ENCODE measurements at places on chromosomes 5 and 9. TPM values are rescaled to one million over a fixed set of nuclear protein-coding genes. Genes with fewer than 3 reads are reported as not detected.
A peak's percentile ranks its signal among the peaks of the same experiment; 100 is the strongest.

GRCh38 chr5:7209658-7210057, 186.3 kb upstream of the ADCY2 start:
- no peaks in the 10 kb centered on the region for H3K27me3 ChIP-seq
- no peak overlapping the region for H3K4me3 ChIP-seq
- no peaks in the 10 kb centered on the region for H3K4me1 ChIP-seq
- H3K36me3 ChIP-seq = no peaks in the 10 kb centered on the region

GRCh38 chr9:109482391-109482916, 15.7 kb downstream of the PTPN3 start:
- H3K27ac ChIP-seq = no peak overlapping the region
- peaks cover 18% of the 10 kb centered on the region for H3K4me1 ChIP-seq
- no peaks in the 10 kb centered on the region for H3K36me3 ChIP-seq
- H3K27me3 ChIP-seq = peaks cover 12% of the 10 kb centered on the region
- no peak overlapping the region for H3K4me3 ChIP-seq
- no peak for DNase-seq

DNA sequence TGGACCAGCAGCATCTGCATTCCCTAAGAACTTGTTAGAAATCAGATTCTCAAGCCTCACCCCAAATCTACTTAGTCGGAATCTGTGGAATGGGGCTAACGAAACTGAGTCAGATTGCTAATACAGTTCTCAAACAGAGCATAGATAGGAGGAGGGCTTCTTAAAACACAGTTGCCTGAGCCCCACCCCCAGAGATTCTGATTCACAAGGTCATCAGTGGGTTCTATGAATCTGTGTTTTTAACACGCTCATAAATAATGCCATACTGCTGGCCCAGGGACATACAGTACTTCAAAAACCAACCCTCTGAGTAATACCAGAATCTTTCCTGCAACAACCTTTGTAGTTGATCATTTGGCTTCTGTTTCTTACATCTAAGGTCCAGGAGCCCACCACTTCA, 32.9 kb upstream of the GARNL3 start:
- H3K4me1 ChIP-seq = no peaks in the 10 kb centered on the region
- H3K4me3 ChIP-seq = no peak overlapping the region
- no peaks in the 10 kb centered on the region for H3K36me3 ChIP-seq
- DNase-seq = no peak

GRCh38 chr9:78620303-78620702, 323.4 kb downstream of the PSAT1 start:
- H3K4me1 ChIP-seq = no peaks in the 10 kb centered on the region
- no peak for DNase-seq
- no peaks in the 10 kb centered on the region for H3K27me3 ChIP-seq
- no peaks in the 10 kb centered on the region for H3K36me3 ChIP-seq

DNA sequence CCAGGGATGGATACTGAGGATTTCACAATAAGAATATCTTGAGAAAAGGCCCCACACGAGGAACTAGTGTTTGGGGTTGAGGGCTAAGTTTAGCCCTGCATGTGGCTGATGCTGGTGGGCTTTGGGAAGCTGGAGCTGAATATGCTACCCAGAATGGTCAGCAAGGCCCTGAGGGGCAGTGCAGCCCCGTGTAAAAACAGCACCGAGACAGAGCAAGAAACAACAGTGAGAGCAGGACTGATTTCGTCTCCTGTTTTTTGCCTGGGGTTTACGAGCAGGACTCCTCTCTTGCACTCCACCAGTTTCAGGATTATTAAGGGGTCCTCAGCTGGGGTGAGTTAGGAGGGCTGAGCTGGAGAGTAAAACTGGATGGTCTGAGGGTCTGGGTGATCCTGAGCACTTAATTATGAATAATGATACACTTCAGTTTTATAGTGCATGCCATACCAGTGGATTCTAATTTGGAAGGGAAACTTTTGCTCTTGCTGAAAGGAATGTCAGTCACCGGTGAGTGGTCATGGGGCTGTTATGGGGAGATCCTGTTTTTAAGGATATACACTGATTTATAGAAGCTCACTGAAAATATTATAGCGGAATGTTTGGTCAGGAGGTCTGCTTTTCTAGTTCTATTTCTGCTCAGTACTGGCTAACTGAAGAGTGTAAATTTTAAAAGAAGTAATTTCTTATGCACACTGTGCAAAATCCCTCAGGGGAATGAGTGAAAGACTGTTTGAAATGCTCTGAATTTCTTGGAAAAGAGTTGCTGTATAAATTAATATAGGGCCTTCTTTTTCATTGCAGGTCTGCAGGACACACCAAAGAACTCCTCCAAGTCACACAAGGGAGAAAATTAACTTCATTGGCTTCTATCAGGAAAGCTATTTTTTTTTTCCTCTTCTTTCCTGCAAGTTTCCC, 42.7 kb upstream of the NFIB start:
- peaks cover 16% of the 10 kb centered on the region for H3K27me3 ChIP-seq
- H3K27ac ChIP-seq = no peak overlapping the region
- no peaks in the 10 kb centered on the region for H3K36me3 ChIP-seq
- no peak for DNase-seq
- no peak overlapping the region for H3K4me3 ChIP-seq

DNA sequence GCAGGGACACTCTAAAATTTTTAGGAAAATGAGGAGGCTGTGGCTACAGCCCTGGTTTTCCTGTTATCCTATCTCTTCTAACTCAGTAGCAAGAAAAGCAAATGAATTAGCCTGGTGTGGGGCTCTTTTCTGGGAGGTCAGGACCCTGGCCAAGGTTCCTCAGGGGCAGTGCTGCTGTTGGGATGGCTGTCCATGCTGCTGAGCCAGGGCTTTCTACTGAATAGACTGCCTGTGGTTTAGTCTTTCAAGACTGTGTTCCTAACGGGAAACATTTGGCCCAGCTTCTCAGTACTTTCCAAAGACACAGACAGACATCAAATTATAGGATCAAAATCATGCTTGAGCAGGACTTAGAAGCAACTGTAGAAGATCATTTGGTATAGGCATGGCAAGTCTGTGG, 18.1 kb downstream of the TNC start:
- DNase-seq = no peak
- H3K4me1 ChIP-seq = no peaks in the 10 kb centered on the region
- no peak overlapping the region for H3K27ac ChIP-seq
- H3K4me3 ChIP-seq = no peak overlapping the region
- H3K27me3 ChIP-seq = peaks cover 5% of the 10 kb centered on the region

DNA sequence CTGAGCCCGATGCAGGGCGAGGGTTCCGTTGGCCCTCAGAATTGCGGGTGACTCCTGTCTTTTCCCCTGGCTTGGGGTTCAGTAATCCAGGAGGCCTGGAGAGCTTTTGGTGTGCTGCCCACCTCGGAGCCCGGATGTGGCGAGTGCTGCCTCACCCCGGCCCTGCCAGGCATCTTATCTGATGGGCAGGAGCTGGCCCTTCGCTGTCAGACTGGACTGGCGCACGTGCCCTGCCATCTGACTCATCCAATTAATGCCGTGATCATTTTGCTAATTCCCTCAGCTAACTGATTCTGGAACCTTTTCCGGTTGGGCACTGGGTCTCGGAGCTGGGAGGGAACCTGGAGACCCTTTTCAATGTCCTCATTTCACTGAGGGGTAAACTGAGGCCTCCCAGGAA, 34.6 kb downstream of the RXRA start:
- H3K27me3 ChIP-seq = no peaks in the 10 kb centered on the region
- H3K4me1 ChIP-seq = no peaks in the 10 kb centered on the region
- no peaks in the 10 kb centered on the region for H3K36me3 ChIP-seq
- H3K27ac ChIP-seq = no peak overlapping the region
- DNase-seq = no peak
- H3K4me3 ChIP-seq = no peak overlapping the region

DNA sequence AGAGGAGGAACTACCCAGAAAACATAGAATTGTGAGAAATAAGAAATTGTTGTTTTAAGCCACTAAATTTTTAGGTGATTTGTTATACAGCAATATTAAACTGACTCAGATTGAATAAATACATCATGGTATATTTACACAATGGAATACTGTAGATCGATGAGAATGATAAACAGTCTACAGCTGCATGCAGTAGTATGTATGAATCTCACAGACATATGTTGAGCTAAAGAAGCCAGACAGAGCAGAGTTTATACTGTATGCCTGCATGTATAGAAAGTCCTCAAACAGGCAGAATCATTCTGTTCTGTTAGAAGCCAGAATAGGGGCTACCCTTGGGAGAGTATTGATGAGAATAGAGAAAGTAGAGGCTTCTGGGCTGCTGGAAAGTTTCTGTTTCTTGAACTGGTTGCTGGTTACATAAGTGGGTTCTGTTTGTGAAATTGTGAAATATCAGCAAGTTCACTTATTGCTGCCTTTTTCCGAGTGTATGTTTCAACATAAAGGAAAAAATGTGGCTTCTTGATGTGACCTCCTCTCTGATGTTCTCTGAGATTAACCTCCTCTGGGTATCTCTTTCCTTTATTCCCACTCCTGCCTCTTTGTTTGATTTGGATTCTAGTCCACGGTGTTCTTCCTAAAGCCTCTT, 9.6 kb downstream of the KIAA1958 start:
- H3K27ac ChIP-seq = no peak overlapping the region
- H3K4me1 ChIP-seq = peaks cover 3% of the 10 kb centered on the region
- peaks cover 50% of the 10 kb centered on the region for H3K36me3 ChIP-seq
- no peaks in the 10 kb centered on the region for H3K27me3 ChIP-seq

- H3K4me1 ChIP-seq = peaks cover 25% of the 10 kb centered on the region
- no peak for DNase-seq
- H3K27me3 ChIP-seq = peaks cover 29% of the 10 kb centered on the region
- no peaks in the 10 kb centered on the region for H3K36me3 ChIP-seq
- H3K4me3 ChIP-seq = no peak overlapping the region
Measured at GRCh38 chr9:105881021-105881420, 186.7 kb downstream of the TMEM38B start.

DNA sequence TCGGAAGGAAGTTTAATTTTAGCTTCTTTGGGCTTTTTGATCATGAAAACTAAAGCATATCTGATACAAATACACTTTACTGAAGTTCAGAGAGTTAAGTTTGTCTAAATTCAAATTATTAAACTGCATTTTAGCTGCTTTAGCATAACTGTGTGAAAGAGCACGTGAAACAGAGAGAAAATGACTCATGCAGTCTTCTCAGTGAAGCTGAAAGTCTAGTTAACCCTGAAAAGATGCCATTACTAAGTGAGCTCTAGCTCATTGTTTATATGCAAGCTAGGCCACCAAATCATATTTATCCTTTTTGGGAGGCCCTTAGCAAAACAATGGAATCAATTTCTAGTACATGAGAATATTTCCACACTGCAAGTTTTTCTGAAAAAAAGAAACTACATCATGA, 27.6 kb downstream of the TPD52L3 start:
- H3K4me1 ChIP-seq = peaks cover 15% of the 10 kb centered on the region
- DNase-seq = no peak
- H3K27me3 ChIP-seq = peaks cover 13% of the 10 kb centered on the region
- peak overlapping the region; percentile 42 for H3K27ac ChIP-seq
- no peaks in the 10 kb centered on the region for H3K36me3 ChIP-seq
- no peak overlapping the region for H3K4me3 ChIP-seq

GRCh38 chr9:116895961-116896360, 208.9 kb downstream of the TRIM32 start:
- no peaks in the 10 kb centered on the region for H3K27me3 ChIP-seq
- H3K27ac ChIP-seq = no peak overlapping the region
- no peaks in the 10 kb centered on the region for H3K4me1 ChIP-seq
- H3K36me3 ChIP-seq = no peaks in the 10 kb centered on the region
- no peak overlapping the region for H3K4me3 ChIP-seq

DNA sequence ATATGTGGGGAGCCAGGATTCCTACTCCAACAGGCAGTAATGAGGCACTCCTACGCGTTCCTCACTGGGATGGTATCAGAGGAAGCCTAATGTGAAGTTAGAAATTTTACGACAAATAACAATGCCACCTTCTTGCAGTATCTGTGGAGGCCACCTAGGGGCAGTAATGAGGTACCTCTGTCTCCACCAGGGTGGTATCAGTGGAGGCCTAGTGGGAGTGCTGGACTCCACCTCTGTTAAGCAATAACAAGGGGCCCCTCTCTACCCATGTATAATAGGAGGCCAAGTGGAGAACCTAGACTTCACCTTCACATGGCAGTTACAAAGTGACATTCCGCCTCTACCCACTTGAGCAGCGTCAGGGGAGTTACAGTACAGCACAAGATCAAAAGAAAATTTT, 147.9 kb downstream of the PLPPR1 start:
- H3K4me1 ChIP-seq = no peaks in the 10 kb centered on the region
- no peak for DNase-seq
- no peak overlapping the region for H3K27ac ChIP-seq
- no peaks in the 10 kb centered on the region for H3K36me3 ChIP-seq

- no peak for DNase-seq
- no peaks in the 10 kb centered on the region for H3K27me3 ChIP-seq
- H3K36me3 ChIP-seq = no peaks in the 10 kb centered on the region
Measured at GRCh38 chr9:70600506-70600905, 186.0 kb upstream of the KLF9 start.

DNA sequence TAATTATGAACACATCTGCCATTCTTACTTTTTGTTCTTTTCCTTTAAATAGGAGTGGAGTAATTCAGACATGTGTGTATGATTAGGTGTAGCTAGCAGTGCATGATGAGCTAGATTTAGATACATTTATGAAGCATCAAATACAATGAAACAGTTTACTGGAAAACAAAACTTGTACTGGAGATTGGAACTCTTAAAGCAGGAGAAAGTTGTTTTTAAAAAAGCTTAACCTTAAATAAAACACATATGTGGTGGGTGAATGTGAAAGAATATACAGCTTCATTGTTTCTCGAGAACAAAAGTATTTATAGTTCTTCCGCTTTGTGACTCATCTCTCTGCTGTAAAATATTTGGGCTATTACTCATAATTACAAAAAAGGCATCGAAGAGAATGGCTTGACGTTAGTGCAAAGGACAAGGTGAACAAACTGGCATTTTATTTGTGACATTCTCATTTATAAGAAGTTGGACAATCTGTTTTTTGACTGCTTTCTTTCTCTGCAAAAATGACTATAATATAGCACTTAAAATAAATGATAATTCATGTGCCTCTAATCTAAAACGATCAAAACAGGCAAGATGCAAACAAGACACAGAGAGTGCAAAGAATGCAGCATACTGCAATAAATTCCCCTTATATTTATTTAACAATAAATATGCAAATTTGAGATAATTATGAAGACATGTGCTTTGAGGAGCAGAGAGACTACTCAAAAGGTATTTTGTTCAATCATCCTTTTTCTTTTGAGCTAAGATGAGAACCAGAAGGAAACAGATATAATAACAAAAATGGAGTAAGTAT, 478.8 kb downstream of the CETN3 start:
- H3K4me3 ChIP-seq = no peak overlapping the region
- H3K36me3 ChIP-seq = no peaks in the 10 kb centered on the region
- no peaks in the 10 kb centered on the region for H3K4me1 ChIP-seq
- no peak overlapping the region for H3K27ac ChIP-seq

Gene PCDHGC4
- total RNA-seq = not detected

Gene ZNG1A
- total RNA-seq = 32.7 TPM

Gene ADGRD2
- total RNA-seq = not detected

Gene TRAF1
- total RNA-seq = 164 TPM

Gene IL13
- total RNA-seq = 830 TPM

Gene MSH3
- 20.6 TPM for total RNA-seq

Gene CCDC183
- total RNA-seq = not detected

Gene SLC36A2
- total RNA-seq = not detected

Gene PCDHB8
- not detected for total RNA-seq

Gene RNF208
- 10.1 TPM for total RNA-seq

Gene ANKRD31
- 0.28 TPM for total RNA-seq

Gene FAM200C
- total RNA-seq = 1.3 TPM

Gene ZNF484
- total RNA-seq = 8.0 TPM

Gene IL3
- total RNA-seq = 140 TPM

Gene TSSK1B
- not detected for total RNA-seq

Gene SYNPO
- total RNA-seq = not detected

Gene CLIC3
- total RNA-seq = not detected

Gene SLC45A2
- not detected for total RNA-seq

Gene SEMA5A
- 0.62 TPM for total RNA-seq

All from activated T-helper 2 cell treated with anti-CD3 and anti-CD28 coated beads, Interferon-gamma antibody, Interleukin-2, Interleukin-4, amounts not matched to agents 10 μg/mL and 5 μg/mL and 100 μg/mL, durations not matched to agents 14 hours and 24 hours and 36 hours (primary cell).